H54 (cell line): ENCODE measurements at places on chromosomes 6 and 20.

DNA sequence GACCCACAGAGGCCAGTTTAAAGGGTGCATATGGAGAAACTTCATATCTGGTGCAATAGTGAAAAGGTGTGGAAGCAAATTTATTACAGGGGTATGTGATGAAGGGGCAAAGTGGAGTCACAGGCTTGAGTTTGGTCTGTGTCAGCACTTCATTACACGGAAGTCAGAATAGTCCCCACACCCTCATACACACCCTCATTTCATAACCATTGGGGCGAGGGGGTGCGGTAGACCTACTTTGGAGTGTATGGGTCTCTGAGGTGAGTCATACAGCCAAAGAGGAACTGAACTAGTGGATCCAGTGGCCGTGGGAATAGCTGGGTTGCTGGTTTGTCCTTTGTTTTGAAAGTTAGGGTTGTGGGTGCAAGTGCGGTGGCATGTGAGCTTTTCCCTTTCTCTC lies 3.3 kb downstream of the TM9SF4 start:
- DNase-seq: no peak

GRCh38 chr6:6645261-6645917 lies 56.9 kb downstream of the LY86 start:
- DNase-seq: no peak

DNA sequence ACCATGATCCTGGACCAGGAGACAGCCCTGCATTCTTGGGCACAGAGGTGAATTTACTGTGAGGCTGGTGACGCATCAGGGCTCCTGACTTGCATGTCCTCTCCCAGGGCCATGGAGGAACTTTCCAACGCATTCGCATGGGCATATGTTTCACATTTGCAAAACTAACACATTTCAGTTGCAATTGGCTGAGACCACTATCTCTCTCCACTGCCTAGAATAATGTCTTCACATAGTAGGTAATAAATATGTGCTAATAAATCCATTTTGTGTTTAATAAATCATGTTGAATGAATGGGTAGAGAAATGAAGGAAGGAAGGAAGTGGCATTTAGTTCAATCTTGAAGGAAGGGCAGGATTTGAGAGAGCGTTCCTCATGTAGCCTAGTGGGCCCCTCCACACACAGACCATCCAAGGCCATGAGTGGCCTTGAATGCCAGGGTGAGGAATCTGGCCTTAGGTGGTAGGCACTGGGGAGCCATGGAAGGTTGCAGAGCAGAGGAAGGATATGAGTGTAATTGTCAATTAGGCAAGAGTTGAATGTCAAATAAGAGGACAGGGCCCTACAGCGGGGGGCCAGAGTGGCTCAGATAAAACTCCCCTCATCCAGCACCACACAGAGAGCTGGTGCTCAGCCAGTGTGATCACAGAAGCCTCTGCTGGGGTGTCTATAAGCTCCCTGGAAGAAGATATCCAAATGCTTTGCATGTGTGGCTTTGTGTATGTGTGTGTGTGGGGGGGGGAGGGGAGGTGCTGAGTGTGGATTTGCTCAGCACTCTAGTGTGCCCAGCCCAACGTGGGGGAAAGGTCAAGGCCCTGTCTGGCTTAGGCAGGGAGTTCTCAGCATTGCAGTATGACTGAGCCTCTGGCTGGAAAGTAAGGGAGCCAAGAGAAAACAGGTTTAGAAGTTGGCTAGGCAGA lies 30.9 kb upstream of the CCN5 start:
- DNase-seq: no peak

GRCh38 chr6:38974389-38975151 lies 74.0 kb upstream of the GLP1R start:
- DNase-seq: no peak

DNA sequence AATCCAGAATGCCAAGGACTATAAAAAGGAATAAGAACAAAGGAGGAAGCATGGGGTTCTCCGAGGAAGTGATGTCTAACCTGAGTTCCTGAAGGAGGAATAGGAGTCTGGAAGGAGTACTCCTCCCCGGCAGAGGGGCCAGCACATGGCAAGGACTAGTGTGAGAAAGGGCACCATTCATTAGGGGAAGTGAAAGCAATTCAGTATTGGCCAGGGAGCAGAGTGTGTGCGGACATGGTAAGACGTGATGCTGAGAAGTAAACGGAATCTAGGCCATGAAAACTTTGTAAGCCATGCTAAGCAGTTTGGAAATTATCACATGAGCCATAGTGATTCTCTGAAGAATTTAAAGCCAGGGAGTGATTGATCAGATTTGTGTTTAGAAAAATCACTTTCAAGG lies 218.9 kb upstream of the PRDM1 start:
- DNase-seq: no peak

DNA sequence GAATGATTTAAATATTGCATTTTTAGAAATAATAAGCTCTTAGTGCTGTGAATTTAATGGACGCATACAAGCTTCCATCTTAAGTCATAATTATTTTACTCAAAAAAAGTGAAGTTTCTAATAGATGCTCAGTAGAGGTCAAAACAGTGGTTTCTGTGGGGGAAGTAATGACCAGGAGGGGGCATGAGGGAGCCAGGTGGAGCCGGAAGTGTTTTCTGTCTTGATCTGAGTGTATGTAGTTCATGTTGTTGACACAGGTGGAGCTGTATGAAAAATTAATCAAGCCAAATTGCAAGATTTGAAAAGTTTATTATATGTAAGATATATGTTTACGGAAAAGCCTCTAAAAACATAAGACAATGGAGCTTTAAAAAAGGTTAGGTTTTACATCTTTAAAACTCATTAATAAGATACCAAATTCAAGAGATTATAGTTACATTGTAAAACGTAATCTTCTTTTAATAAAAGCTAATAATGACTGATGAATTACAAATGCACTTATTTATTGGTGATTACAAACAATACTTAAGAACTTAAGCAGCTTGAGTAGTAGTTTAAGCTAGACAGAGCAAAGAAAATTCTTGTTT lies 68.0 kb downstream of the PLAGL1 start:
- DNase-seq: peak; percentile 15

DNA sequence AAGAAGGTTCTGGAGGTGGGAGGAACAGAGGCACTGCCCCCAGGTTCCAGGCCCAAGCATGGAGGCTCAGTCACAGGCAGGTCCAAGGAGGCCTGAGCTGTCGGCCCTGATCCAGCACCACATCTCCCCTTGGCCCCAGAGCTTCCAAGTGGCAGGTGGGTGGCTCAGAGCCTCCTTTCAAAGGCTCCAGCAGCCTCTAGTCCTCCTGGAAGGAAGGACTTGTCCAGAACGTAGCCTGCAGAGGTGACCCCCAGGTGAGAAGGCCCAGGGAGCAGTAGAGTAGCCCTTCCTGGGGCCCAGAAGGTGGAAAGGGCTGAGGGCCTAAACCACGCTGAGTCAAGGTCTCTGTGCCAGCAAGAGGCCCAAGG lies 7.7 kb downstream of the TFEB start:
- no peak for DNase-seq

- no peak for DNase-seq
These were observed 23.8 kb upstream of the FAM217A start for GRCh38 chr6:4102687-4103244.

DNA sequence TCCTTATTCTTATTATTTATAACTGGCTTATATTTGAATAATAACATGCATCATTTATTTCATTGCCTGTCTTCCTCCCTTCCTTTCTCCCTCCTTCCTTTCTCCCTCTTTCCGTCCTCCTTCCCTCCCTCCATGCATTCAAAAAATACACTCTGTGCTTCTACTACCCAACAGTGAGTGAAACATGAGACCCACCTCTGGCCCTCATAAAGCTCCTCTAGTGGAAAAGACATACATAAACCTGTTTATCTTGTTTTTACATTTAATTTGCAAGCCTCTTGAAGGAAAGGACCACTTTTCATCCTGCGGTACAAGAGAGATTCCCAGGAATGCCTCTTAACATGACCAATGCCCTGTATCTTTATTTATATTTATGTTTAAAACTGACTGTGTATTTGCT lies 21.8 kb upstream of the ISM1 start:
- DNase-seq: no peak

- peak; percentile 90 for DNase-seq
These were observed 435 bp downstream of the DLK2 start for GRCh38 chr6:43454696-43455530.

DNA sequence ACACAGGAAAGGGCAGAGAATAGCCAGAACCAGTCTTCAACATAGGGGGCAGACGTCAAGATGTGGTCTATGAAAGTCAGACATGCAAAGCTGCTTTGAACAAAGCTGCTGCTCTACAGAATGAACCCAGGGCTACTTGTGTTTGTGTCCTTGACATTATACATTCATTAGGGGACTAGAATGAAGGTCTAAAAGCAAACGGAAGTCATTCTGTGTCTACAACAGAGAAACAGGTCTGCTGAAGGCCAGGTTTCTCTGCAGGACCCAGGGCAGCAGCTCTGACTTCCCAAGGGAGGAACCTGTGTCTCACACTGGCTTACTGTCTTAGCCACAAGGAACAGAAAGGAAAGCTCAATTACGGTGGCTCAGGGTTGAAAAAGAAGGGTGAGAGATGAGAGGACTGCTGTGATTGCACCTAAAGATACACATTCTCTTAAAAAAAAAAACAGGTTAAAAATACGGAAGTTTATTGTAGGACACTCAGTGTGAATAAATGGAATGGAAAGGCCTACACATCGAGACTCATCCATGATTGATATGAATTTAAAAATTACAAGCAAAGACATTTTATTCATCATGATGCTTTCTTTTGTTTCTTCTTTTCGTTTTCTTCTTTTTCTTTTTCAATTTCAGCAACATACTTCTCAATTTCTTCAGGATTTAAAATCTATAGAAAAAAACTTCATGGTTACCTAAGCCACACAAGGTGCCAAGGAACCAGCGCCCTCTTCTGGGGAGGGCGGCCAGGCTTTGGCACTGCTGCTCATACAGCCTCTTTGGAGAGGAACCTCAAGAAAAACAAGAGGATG lies 6.7 kb downstream of the PSMA7 start:
- no peak for DNase-seq

DNA sequence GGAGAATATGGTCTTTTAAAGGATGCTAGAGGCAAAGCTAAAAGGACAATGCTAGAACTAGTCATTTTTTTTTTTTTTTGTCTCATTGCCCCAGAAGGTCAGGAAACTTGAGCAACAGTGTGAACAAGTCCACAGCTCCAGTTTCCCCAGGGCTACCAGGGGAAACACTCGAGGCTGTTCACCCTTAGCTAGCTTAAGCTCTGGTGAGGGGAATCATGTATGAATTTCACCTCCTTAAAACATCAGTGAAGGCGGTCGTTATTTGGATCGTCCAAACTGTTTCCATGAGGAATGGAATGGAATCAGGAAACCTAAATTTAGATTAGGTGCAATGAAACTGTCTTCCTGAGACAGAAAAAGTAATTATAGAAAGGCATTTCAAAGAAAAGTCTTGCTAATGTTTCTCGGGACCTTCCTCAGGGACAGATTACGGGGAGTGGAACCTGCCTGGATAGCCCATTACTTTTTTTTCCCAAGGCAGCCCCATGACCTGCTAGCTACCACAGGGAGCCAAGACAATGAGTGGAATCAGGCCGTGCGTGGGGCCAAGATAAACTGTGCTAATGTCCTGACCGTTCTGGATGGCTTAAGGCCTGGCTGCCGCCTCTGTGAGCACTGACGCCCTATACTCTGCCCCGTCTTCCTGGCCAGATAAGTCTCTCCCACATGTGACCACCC lies 164.8 kb upstream of the SGK1 start:
- no peak for DNase-seq

DNA sequence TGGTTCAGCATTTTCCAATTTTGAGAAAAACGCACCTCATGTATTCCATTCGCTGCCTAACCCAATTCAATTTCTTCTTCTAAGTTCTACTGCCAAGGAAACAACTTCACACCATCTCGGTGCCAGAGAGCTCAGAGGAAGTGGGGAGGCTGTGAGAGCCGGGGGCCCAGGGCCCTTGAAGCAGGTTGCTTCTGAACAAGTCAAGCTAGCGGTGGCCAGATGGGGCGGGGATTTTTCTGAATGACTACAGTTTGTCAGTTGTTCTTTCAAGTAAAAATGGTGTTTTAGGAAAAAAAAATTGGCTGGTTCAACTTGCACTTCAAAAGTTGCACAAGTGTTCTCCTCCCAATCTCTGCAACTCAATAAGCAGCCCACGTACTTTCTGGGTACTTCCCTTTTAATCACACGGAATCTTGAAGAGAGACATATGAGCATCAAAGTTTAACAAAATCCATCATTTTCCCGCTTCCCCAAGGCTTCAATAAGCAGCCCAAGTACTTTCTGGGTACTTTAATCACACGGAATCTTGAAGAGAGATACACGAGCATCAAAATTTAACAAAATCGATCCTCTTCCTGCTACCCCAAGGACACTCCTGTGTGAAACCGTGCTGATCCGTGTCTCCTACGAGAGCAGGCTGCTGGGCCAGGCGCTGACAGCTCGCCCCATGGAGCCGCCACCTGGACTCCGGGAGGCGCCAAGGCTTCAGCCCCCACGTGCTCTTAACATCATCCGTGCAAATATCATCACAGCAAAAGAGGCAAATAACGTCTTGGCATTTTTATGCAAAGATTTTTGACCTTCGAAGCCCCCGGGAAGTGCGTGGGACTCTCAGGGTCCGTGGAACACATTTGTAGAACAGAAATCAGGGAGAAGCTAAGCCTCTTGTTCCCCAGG lies 186.7 kb upstream of the PDE10A start:
- no peak for DNase-seq

DNA sequence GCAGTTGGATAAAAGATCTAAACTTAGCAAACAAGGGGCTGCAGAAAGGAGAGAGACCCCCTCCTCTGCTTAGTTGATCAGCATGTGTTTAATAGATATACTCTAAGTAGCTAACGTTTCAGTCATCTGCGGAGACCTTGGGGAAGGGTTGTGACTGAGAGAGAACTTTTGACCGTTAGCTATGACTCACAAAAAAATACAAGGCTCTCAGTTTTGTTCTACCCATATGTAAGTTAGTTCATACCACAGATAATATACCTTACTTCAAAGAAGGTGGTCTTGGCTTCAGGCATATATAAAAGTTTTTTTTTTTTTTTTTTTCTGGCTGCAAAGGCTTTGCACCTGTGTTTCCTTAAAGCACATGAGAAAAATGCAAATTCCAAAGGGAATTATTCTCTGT lies 258.9 kb downstream of the GJA1 start:
- no peak for DNase-seq

DNA sequence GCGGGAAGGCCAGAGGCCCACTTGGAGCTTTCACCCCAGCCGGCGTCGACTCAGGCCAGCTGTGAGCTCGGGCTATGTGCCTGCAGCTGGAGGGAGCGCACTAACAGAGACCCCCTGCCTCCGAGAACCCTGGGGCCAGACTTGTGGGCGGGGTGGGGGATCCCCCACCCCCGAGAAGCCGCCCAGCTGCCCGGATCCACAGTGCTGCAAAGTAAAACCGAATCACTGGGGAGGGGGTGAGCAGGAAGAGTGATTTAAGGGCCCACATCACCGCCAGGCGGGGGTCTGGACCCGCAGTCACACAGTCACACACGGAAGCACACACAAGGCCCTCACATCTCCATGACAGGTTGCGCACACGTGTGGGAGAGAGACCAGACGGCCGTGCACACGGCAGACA lies 48.7 kb downstream of the KCNQ2 start:
- DNase-seq: no peak

GRCh38 chr20:53972179-53972578 lies 98.2 kb downstream of the BCAS1 start:
- DNase-seq: no peak

- DNase-seq: no peak
These were observed 24.3 kb upstream of the SRSF6 start for GRCh38 chr20:43433250-43433854.
